ENCODE measurements at places on chromosomes 4 and X. TPM values are rescaled to one million over a fixed set of nuclear protein-coding genes. Genes with fewer than 3 reads are reported as not detected.

GRCh38 chr4:4607336-4608213 is 65.7 kb upstream of the STX18 start:
- no peak for DNase-seq

DNA sequence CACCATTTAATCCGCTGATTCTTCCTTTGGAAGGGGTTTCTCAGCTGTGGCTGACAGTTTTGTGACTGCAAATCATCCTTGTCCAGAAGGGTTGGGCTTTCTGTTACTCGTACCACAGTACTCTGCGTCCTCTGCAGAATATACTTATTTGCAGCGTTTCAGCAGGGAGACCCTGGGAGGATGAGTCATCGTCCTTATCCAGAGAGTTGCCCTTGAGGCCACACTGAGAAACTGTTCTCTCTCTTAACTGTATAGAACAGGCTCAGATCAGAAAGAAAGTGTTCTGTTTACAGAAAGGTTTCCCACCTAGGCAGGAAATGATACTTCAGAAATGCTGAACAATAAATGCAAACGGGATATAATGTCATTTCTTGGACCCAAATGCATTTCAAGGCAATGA is 47.8 kb upstream of the DDX53 start:
- DNase-seq: no peak

F8A2 gene
- not detected for polyA plus RNA-seq

DNA sequence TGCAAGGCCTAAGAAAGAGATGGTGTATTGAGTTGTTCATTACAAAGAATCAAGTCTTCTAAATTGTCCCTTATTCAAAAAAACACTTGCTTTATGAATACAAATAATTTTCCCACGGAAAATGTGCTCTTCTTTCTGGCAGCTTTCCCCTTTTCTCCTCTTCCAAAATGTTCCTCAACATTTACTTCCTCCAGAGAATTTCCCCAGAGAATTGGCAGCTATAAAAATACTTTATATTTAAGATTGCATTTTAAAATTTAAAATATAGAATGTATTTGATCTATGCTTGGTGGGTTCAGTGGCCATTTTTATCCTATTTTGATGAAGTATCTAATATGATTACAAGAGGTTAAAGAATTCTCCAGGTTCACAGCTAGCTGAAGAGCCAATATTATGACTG is 521.0 kb downstream of the IQCM start:
- DNase-seq: no peak

STPG2 gene
- polyA plus RNA-seq: 0.03 TPM
